BJ (cell line): ENCODE measurements at places on chromosomes 3 and 15. TPM values are rescaled to one million over a fixed set of nuclear protein-coding genes. Genes with fewer than 3 reads are reported as not detected.
A peak's percentile ranks its signal among the peaks of the same experiment; 100 is the strongest.

GRCh38 chr3:6039971-6040370 lies 820.9 kb upstream of the GRM7 start:
- no peak for DNase-seq

DNA sequence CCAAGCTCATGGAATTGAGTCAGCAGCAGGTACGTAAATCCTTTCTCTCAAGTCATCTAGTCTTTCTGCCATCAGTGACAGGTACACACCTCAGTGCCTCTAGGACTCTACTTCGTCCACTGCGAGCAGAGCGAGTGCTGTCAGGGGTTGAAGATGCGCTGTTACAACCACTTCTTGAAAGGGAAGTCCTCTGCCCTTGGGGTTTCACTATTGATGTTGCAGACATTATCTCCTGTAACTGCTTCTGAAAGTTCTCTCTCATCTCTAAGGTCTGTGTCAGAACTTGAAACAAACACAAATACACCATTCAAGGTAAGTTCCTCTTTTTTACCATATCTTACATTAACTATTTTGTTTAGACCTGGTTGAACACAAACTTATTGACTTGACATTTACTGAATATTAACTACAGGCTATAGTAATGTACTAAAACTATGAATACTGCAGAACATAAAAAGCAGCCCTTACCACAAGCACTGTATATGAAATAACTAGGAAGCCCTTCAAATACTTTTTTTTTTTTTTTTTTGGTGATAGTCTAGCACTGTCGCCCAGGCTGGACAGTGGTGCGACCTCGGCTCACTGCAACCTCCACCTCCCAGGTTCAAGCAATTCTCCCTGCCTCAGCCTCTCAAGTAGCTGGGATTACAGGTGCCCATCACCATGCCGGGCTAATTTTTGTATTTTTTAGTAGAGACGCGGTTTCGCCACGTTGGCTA lies 41.5 kb downstream of the TOPBP1 start:
- no peak for DNase-seq

TNNC1 gene
- 1.7 TPM in 2 replicates for polyA plus RNA-seq

COL6A5 gene
- polyA plus RNA-seq: not detected in 2 replicates

DNA sequence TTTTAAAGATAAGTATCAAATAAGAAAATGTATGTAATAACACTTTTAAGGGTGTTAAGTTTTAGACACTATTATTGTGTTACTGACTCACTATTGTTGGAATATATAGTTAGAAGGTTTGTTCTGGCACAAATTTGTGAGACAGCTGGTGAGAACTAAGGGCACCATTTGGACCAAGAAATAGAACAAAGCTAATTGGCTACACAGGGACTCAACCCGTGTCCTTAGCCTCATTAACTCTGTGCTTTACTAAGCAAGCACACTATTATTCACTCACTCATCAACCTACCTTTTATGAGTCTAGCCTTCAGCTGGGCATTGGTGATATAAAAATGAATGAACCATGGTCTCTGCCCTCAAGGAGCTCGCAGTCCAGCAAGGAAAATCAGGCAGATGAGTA lies 4.1 kb upstream of the UNC13C start:
- no peak for DNase-seq

DNA sequence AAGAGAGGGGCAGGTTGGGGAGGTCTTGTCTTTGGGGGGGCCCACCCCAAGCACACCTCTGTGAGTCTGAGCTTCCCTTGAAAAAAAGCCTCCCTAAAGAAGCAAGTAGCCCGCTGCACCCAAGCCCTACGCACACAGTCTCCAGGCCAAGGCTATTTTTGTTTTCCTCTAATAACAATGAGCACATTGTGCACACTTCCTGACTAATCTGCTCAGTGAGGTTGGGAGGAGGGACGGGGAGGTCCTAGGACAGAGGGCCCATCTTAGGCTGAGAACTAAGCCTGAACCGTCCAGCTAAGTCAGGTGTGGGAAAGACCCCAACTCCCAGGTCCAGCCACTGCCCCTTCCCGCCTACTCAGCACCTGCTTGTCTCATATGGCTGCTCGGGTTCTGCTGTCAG lies 87.2 kb downstream of the HMG20A start:
- no peak for DNase-seq

FSD2 gene
- polyA plus RNA-seq: not detected in 2 replicates

UCN2 gene
- 2.3 and 4.5 TPM in 2 replicates for polyA plus RNA-seq

- DNase-seq: no peak
Measured at GRCh38 chr15:88470625-88471372, 3.3 kb downstream of the MRPS11 start.

GRCh38 chr3:10726787-10727186 lies 89.2 kb upstream of the SLC6A11 start:
- no peak for DNase-seq

DNA sequence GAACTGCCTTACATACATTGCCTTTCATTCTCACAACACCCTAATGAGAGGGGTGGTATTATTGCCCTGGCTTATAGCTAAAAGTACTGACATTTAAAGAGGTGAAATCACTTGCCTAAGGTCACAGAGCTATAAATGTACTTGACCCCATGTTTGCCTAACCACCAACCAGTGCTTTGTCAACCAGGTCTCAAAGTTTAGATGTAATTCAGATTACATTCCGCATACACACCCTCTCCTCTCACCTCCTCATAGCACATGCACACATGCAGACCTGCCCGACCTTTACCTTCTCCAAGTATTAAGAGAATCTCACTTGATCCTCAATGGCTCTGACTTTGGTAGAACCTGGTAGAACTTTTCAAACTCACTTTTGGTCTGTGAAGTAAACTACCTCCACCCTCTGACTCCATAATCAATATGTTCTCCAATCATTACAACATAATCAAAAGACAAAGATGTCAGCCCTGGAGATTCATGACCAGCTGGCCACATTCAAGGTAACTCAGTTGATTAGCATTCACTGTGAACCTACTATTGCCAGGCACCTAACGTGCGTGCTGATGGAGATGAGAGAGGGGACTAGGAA lies 63.2 kb upstream of the HES1 start:
- no peak for DNase-seq

- DNase-seq: no peak
Measured at GRCh38 chr15:77826006-77826695, 193.4 kb upstream of the LINGO1 start.

GRCh38 chr15:74134387-74135027 lies 4.1 kb downstream of the ISLR2 start:
- DNase-seq: no peak

GRCh38 chr3:24650839-24651238 lies 156.2 kb upstream of the THRB start:
- DNase-seq: no peak

GRCh38 chr3:113132571-113132996 lies 78.8 kb upstream of the BOC start:
- peak; percentile 34 for DNase-seq

GRCh38 chr3:42572278-42572677 lies 9.5 kb downstream of the SEC22C start:
- DNase-seq: no peak

DNA sequence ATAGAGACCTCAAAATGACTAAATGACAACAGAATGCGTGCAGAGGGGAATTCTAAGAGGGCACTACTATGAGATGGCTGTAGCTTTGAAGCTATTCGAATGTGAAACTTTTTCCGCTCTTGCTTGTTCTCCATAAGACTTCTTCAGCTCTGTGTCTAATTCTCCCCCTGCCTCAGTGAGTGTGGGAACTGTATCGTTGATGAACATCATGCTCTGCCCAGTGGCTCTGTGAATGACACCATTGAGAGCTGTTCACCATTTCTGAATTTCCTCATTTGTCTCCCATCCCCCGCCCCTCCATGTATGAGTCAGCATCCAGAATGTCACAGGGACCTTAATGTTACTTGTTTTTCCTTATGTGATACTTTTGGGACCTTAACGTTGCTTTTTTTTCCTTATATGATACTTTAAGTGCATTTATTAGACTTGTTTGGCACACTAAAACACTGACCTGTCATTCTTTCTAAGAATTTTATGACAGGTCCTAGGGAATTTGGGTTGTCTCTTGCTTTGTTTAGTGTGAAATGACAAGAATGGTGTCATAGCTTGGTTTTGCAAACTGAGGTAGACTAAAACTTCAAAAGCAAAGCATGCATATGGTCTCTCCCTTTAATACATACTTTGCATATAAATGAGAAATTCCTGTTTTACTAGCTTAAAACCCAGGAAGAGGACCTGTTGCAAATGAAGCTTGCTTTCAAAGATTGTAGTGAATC lies 99.6 kb downstream of the FNDC3B start:
- DNase-seq: no peak

PAK6 gene
- not detected in 2 replicates for polyA plus RNA-seq

DNA sequence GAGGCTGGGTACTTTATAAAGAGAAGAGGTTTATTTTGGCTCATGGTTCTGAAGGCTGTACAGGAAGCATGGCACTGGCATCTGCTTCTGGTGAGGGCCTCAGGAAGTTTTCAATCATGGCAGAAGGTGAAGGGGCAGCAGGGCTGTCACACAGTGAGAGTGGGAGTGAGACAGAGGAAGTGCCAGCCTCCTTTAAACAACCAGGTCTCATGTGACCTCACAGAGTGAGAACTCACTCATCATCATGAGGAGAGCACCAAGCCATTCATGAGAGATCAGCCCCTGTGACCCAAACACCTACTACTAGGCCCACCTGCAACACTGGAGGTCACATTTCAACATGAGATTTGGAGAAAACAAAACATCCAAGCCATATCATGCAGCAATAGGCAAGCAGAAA lies 9.3 kb upstream of the RFTN1 start:
- DNase-seq: no peak

DNA sequence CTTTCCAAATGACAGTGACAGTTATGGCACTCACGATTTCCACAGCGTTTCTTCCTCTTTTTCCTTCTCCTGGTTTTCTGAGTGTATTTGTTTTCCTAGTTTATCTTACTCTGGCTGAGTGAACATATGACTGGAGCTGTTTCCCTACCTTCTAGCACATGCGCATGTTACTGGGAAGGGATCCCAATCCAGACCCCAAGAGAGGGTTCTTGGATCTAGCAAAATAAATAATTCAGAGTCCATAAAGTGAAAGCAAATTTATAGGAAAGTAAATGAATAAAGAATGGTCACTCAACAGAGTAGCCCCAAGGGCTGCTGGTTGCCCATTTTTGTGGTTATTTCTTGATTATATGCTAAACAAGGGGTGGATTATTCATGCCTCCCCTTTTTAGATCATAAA lies 23.8 kb downstream of the METTL6 start:
- DNase-seq: no peak

DAPK2 gene
- polyA plus RNA-seq: 10.5 and 12.4 TPM in 2 replicates

DNA sequence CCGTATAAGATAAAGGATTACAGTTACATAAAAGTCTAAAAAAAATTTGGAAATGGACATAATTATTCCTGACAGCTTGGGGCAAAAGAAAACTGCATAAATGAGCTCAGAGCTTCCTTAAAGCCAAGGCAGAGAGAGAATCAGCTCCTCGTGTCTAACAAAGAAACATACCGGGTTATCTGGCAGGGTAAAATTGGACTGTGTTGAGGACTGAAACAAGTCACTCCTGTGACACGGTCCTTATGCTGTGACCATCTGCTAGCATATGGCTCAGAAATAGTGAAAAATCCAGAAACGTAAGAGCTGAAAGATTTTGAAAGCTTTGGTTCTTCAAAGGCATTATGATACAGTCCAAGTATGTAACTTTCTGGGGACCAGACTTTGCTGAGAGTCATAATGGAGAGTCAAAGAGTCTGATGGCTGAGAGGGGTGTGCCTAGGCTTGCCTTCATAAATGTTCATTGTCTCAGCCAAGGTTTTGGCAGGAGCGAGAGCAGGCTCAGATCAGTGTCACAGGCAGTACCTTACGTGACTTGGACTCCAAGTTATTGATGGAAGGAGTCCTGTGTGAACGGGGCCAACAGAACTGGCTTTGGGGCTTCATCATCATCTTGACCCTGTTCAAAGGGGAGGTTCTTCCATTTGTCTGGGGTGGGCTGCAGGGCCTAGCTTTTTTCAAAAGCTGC lies 12.5 kb downstream of the MAP6D1 start:
- DNase-seq: no peak

DNA sequence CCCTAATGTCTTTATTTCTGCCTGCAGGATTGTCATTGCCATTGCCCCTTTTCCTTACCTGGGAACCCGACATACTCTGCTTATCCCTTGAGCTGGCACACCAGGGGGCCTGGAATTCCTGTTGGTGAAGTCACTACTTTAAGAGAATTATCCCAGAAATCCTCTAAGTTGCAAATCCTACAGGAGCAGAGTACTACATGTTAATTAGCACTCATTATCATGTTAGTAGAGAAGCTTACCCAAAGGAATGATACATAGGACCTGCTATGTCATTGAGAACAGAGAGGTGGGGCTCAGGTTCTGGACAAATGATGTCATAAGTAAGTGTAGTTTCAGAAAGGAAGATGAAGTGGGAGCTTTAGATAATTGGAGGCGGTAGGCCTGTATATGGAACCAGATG lies 27.4 kb downstream of the SCG5 start:
- no peak for DNase-seq

TMEM108 gene
- 0.06 TPM in 1 of 2 replicates, not detected in the other for polyA plus RNA-seq

DNA sequence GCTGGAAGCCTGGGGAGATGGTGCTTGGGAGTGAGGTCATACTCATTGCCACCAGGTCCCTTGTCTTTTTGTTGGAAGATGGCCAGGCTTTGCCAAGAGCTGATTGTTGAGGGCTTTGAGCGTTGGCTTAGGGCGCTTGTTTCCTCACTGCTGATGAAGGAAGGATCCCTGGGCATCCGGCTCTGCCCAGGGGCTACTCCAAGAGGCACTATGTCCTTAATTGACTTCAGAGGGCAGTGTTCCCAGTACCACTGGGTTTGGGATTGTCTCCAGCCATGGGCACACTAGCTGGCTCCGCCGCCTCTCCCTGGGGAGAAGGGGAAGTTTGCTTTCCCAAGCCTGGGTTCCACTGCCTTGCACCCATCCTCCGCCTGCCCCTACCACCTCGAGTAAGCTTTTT lies 57.2 kb upstream of the RGMA start:
- no peak for DNase-seq

DNA sequence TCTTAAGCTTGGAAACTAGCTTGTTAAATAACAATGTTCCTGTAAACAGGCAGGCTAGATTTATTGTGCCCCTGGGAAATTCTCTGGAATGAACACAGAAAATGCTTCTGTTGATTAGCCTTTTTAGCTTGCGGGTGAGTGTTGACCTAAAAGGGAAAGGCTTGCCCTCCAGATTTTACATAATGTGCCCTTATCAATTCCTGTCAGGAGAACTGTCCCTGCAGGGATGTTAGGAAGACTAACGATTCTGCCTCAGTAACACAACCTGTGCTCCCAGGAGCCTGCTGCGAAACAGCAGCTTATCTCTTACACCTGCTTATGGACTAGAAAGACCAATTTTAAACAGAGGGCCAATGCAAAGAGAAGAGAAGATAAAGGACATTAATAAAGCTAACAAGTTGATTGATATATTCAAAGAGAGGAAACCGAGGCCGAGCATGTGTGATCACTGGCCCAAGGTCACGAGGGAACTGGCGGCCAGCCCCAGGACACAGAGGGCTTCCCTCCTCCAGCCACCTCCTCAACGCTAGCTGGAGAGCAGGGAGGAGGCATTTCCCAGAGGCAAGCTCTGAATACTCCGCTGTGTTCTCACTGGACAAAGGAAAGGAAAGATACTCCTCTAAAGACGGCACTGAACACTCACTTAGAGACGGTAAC lies 48.4 kb upstream of the TJP1 start:
- DNase-seq: no peak

GRCh38 chr3:73710340-73710739 lies 85.6 kb upstream of the PDZRN3 start:
- no peak for DNase-seq

LRRC31 gene
- polyA plus RNA-seq: not detected in 2 replicates
